Stimulated activated CD4-positive, alpha-beta T cell treated with anti-CD3 and anti-CD28 coated beads, Interleukin-1b, Interleukin-23, amount 100 ng/mL, for 1 hour (primary cell): ENCODE measurements at places on chromosomes 5 and 9.

DNA sequence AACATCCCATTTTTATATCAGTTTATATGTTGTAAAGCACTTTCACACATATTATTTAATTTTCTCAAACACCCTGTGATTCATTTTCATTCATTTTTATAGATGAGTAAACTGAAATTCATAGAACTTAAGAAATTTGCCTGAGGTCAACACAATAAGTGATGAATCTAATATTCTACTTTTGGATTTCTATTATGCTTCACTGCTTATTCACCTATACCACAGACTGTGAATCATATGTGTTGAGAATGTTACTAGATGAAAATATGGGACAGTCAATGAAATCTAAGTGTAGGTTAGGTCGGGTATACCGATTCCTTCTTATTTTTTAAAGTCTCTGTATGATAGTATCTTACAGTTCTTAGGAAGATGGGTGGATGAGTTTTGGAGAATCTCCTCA is 24.8 kb downstream of the CDC37L1 start:
- DNase-seq, result no peak

- DNase-seq, result no peak
Measured at GRCh38 chr5:150492621-150493020, 15.3 kb upstream of the NDST1 start.

DNA sequence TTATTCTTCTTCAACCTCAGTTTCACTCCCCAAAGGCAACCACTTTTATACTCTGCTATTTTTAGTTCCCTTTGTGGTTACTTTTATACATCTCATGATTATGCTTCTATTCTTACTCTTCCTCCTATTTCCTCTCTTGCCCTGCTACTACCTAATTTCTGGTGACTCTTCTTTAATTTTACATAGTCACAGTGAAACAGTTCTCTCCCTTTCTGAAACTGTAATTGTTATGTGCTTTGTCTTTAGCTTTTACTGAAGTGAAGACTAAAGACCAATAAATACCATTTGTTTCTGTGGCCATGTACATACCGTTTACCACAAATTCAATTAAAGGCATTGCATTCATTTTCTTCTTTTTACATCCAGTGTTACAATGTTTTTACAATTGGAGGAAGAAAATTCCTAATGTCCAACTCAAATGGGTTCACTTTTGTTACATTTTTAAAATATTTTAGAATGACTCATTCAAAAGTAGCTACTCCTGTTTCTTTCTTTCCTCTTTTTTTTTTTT is 410.6 kb downstream of the PSAT1 start:
- no peak for DNase-seq

- peak; percentile 6 for DNase-seq
Measured at GRCh38 chr9:31119890-31120454, 1264.5 kb upstream of the ACO1 start.

DNA sequence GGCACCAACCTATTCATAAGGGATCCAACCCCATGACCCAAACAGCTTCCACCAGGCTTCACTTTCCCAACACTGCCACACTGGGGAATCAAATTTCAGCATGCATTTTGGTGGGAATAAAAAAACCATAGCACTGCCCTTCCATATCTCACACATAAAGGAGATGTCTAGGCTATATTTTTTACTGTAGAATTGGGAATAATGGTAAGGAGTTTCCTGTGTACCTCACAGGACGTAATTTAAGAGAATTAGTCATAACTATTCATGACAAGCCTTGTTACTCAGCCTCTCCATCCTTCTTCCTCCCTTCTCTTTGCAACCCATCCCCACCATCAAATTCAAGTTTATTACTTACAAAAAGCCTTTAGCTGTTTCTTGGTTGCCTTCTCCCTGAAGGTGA is 352.1 kb downstream of the MLLT3 start:
- DNase-seq, result no peak

DNA sequence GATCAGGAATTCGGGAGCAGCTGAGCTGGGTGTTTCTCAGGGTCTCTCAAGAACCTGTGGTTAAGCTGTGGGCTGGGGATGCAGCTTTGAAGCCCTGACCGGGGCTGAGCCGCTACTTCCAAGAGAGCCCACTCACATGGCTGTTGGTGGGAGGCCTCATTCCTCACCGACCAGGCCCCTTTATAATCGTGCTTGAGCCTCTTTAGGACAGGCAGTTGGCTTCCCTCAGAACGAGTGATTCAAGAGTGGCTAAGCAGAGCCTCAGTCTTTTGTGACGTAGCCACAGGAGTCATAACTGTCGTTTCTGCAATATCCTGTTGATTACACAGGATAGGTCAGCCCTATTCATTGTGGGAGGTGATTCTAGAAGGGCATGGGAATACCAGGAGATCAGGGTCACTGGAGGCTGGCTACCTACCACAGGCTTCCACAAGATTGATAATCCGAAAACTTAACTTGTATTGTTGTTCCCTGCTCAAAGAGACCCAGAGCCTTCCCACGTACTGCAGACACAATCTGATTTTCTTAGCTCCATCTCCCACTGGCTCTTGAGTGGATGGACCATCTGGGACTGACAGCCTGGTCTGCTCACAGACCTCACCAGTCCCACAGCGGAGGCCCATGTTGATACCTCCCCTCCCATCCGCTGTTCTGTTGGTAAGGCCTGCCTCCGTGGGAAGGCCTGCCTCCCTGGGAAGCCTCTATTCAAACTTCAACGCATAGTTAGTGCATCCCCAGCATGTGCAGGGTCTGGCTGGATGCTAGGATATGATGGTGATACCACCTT is 3.0 kb upstream of the ERGIC1 start:
- DNase-seq, result no peak

DNA sequence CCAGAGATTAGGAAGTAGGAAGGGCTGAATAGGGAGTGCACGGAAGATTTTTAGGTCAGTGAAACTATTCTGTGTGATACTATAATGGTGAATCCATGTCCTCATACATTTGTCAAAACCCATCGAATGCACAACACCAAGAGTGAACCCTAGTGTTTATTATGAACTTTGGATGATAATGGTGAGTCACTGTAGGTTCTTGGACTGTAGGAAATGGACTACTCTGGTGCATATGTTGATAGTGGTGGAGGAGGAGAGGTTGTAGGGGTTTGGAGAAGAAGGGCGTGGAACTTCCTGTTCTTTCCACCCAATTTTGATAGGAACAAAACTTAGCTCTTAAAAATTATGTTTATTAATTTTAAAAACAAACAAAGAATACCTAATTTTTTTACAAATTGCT is 14.3 kb downstream of the CTSL start:
- no peak for DNase-seq

GRCh38 chr5:113093558-113093957 is 117.0 kb downstream of the DCP2 start:
- DNase-seq, result no peak

GRCh38 chr9:73845539-73845938 is 651.6 kb upstream of the RORB start:
- DNase-seq, result no peak
